ENCODE measurements at places on chromosomes 12 and 14.
A peak's percentile ranks its signal among the peaks of the same experiment; 100 is the strongest.

DNA sequence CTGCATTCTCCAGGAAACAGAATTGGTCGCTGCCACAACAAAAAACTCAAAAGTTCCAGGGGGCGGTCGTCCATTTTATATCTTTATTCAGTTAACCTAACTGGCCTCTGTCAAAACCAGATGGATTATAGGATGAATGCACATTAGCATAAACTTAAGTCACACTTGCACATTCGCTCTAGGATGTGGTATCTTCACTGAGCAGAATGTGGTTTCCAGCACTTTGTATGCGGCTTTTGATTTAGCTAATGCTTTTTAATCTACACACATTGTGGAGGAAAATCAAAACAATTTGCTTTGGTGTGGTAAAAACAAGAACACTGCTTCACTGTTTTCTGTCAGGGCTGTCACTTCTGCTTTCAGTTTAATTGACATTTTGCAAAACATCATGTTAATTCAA lies 4.5 kb downstream of the TAS2R50 start:
- DNase-seq: no peak

- no peak for DNase-seq
Observed at GRCh38 chr12:75556311-75556899, 45.0 kb upstream of the KRR1 start.

DNA sequence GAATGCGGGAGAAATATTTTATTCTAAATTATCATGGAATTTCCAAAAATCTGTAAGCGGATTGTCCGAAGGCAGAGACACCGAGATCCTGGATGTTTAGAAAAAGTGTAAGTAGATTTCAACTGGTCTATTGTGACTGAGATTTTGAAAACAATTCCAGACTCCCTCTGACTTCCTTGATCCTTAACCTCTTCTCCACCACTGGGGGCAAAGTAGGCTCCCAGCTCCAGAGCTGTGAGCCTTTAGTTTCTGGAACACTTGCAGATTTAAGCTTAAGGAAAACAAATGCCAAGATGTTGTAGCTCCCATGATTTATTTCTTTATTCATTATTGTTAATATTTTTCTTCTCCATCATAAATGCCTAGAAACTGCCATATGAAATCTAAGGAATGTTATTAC lies 1320.5 kb upstream of the SEL1L start:
- no peak for DNase-seq

DNA sequence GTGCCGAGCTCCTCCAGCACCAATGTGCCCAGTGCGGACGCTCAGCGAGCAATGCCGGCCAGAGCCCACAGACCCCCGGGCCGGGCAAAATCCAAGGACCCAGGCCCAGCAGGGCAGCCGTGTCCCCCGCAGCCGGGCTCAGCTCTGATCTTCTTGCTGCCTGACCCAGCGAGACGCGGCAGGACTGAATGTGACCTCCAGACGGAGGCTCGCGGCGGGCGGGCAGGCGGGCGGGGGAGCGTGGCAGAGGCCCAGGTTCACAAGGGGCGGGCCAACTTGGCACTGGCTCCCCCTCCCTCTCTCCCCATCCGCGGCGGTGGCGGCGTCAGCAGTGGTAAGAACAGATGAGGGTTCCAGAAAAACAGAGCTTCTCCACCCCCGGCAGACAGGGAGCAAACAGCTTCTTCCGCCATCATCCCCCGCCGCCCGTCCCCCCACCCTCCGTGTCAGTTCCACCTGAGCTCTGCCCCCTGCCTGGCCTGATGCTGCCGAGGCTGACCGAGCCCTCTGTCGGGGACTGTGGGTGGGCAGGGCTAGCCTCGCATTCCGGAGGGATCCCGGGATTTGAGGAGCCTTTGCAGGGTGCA lies 94.3 kb downstream of the RFLNA start:
- peak; percentile 70 for DNase-seq

- no peak for DNase-seq
Observed at GRCh38 chr14:24216345-24216699, 456 bp upstream of the MDP1 start.

DNA sequence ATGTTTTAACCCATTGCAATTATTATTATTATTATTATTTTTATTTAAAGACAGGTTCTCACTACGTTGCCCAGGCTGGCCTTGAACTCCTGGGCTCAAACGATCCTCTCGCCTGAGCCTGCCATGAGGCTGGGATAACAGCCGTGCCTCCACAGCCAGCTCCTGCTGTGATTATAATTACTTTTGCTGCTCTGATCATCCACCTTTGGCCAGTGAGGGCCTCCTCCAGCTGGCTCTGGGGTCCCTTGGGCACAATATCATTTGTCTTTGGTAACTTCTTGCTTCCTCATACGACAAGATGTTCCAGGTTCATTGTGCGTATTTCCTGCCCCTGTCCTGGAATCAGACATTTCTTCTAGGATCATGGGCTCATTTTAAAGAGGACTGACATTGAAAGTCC lies 28.4 kb downstream of the LRTM2 start:
- no peak for DNase-seq

DNA sequence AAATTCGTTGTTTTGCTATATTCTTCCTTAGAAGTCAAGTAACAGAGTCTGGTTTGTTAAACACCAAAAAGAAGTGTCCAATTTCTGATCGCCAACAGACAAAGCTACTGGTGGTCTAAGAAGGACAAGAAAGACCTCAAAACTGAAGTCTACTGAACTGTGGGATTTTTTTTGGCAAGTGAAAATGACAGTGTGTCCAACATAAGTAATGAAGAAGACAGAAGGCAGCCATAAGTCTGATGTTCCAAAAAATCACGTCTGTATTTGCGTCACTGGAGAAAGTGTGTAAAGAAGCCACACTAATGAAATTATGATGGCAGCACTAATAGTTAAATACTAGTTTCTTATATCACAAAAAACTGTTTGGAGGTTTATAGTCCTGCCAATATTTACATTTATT lies 32.6 kb downstream of the WASHC3 start:
- DNase-seq: no peak

GRCh38 chr14:59490756-59491155 lies 6.4 kb downstream of the JKAMP start:
- no peak for DNase-seq

- DNase-seq: no peak
Observed at GRCh38 chr14:99450266-99450665, 30.4 kb downstream of the SETD3 start.

GRCh38 chr14:27026097-27026496 lies 428.3 kb upstream of the NOVA1 start:
- DNase-seq: no peak

DNA sequence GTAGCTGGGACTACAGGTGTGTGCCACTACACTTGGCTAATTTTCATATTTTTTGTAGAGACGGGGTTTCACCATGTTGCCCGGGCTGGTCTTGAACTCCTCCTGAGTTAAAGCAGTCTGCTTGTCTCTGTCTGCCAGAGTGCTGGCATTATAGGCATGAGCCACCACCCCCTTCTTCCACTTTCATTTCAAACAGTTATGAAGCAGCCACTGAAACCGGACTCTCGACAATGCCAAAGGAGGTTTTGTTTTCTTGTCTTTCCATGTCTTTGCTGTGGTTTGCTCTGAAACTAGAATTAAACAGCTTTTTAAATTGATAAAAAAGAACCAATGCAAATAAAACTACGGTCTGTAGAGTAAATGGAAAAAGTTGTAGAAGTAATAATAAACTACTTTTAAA lies 30.4 kb downstream of the RAP1B start:
- no peak for DNase-seq

- no peak for DNase-seq
Observed at GRCh38 chr12:57842342-57843294, 3.9 kb downstream of the CTDSP2 start.

- no peak for DNase-seq
Observed at GRCh38 chr12:3091038-3091319, 13.8 kb downstream of the TSPAN9 start.

- no peak for DNase-seq
Observed at GRCh38 chr12:15996948-15997347, 85.8 kb downstream of the DERA start.

- DNase-seq: no peak
Observed at GRCh38 chr12:44696542-44696941, 179.6 kb downstream of the NELL2 start.

- DNase-seq: no peak
Observed at GRCh38 chr14:27372771-27373170, 774.9 kb upstream of the NOVA1 start.
